ENCODE measurements at places on chromosomes 13 and 19. TPM values are rescaled to one million over a fixed set of nuclear protein-coding genes. Genes with fewer than 3 reads are reported as not detected.
A peak's percentile ranks its signal among the peaks of the same experiment; 100 is the strongest.

DNA sequence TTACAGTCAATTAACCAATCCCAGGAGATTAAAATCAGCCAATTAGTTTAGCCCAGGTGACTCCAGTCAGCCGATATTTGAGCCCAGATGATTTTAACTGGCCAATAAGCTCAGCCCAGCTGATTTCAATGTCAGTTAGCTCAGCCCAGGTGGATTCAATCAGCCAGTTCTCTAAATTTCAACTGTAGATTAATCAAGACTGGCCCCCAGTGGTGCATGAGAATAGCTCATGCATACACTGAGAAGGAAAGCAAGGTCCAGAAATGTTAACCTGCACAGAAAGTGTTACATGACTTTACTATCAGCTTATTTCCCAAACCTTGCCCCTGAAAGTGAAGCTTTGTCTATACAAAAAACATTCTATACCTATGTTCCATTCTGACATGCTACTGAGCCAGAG is 55.4 kb upstream of the ZNF724 start:
- no peak for DNase-seq
- H3K4me3 ChIP-seq: no peak overlapping the region
- H3K27me3 ChIP-seq: no peaks in the 10 kb centered on the region
- H3K36me3 ChIP-seq: no peaks in the 10 kb centered on the region
- H3K4me1 ChIP-seq: no peaks in the 10 kb centered on the region

- no peak for DNase-seq
- no peaks in the 10 kb centered on the region for H3K4me1 ChIP-seq
- no peaks in the 10 kb centered on the region for H3K27me3 ChIP-seq
- no peak overlapping the region for H3K4me3 ChIP-seq
- H3K36me3 ChIP-seq: no peaks in the 10 kb centered on the region
Measured at GRCh38 chr13:38045278-38046048, 175.9 kb upstream of the TRPC4 start.

DNA sequence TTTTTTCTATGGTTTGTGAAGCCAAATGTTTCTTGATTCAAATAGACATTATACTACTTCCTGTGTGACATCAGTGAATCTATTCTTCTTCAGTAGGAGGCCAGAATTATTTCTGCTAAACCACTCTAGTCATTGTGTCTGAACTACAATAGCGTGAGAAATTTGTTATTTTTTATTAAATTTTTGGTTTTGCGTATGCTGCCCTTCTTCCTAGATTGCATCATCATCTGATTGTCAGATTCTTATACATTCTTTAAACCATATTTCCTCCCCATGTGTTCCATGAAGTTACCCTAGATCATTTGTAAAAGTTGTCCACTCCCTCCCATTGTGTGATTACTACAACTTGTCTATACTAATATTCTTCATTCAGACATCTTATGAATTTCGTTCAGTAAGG is 187.8 kb upstream of the SPRY2 start:
- no peaks in the 10 kb centered on the region for H3K36me3 ChIP-seq
- no peaks in the 10 kb centered on the region for H3K4me1 ChIP-seq
- no peaks in the 10 kb centered on the region for H3K27me3 ChIP-seq
- no peak overlapping the region for H3K27ac ChIP-seq
- no peak overlapping the region for H3K4me3 ChIP-seq
- no peak for DNase-seq

DNA sequence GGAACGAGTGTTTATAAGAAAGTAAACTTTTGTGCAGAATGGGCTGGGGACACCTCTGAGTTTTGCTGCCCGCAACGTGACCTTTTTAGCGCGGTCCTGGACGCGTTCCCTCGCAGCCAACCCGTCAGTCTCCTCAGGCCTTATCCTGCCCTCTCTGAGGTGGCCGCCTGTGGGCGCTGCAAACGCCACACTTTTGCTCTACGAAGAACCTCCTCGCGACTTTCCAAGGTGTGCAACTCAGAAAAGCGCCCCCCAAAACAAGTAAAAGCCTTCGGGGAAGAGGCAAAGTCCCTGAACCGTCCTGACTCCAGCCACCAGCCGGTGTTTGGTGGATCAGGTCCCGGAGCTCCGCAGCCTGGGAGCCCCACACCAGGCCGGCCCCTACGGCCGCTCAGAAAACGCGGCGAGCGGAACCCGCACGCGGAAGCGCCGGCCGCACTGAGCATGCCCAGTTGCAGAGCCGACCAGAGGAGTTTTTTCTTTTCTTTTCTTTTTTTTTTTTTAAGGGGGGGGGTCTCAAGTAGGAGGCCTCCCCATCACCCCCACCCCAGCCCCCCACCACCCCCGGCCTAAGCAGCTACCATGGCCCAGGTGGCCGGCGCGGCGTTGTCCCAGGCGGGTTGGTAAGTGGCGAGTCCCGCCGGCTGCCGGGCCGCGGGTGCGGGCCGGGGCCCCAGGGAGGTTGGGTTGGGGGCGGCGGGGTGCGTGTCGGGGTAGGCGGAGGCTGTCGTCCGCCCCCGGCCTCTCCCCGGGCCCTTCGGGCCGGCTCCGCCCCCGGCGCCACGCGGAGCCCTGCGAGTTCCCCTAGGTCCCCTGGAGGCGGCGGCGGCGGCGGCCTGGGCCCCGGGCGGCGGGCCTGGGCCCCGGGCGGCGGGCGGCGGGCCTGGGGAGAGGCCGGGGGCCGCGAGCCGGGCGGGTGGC is at the start of gene TDRD3:
Gene TDRD3, plus strand, starts transcription at position 438 of the 921 bp plus-strand sequence. Its CDS starts 145 bp downstream, at position 583.
- H3K4me3 ChIP-seq: peak within 1 kb of the TSS; percentile 97
- peak within 1 kb of the TSS; percentile 95 for H3K27ac ChIP-seq
- peaks cover 14% of the 10 kb centered on the region for H3K4me1 ChIP-seq

- no peak overlapping the region for H3K4me3 ChIP-seq
- DNase-seq: peak; percentile 65
- no peaks in the 10 kb centered on the region for H3K27me3 ChIP-seq
- H3K27ac ChIP-seq: no peak overlapping the region
- H3K4me1 ChIP-seq: peaks cover 8% of the 10 kb centered on the region
- H3K36me3 ChIP-seq: peaks cover 3% of the 10 kb centered on the region
Measured at GRCh38 chr19:55454787-55455243, 6.6 kb downstream of the ISOC2 start.

- H3K4me1 ChIP-seq: peaks cover 6% of the 10 kb centered on the region
- no peak overlapping the region for H3K27ac ChIP-seq
- no peaks in the 10 kb centered on the region for H3K27me3 ChIP-seq
- DNase-seq: no peak
Measured at GRCh38 chr13:113172419-113172926, 14.0 kb downstream of the PROZ start.

CYP4F2 gene
- total RNA-seq: 186 TPM

GARIN5B gene
- not detected for total RNA-seq

PCDH9 gene
- 4.0 TPM for total RNA-seq

FCAR gene
- 2.4 TPM for total RNA-seq

POLR1G gene
- total RNA-seq: 1.9 TPM
